ENCODE measurements at places on chromosomes 7 and 10. TPM values are rescaled to one million over a fixed set of nuclear protein-coding genes. Genes with fewer than 3 reads are reported as not detected.

CABCOCO1 gene
- not detected for total RNA-seq

EPO gene
- total RNA-seq: not detected

PNLIP gene
- not detected for total RNA-seq

WNT2 gene
- not detected for total RNA-seq
